Activated naive CD4-positive, alpha-beta T cell (primary cell): ENCODE measurements at places on chromosomes 4 and X.

- DNase-seq: no peak
Measured at GRCh38 chr4:139278912-139279759, 889 bp downstream of the MGARP start.

- no peak for DNase-seq
Measured at GRCh38 chrX:131199091-131199490, 90.0 kb downstream of the IGSF1 start.

DNA sequence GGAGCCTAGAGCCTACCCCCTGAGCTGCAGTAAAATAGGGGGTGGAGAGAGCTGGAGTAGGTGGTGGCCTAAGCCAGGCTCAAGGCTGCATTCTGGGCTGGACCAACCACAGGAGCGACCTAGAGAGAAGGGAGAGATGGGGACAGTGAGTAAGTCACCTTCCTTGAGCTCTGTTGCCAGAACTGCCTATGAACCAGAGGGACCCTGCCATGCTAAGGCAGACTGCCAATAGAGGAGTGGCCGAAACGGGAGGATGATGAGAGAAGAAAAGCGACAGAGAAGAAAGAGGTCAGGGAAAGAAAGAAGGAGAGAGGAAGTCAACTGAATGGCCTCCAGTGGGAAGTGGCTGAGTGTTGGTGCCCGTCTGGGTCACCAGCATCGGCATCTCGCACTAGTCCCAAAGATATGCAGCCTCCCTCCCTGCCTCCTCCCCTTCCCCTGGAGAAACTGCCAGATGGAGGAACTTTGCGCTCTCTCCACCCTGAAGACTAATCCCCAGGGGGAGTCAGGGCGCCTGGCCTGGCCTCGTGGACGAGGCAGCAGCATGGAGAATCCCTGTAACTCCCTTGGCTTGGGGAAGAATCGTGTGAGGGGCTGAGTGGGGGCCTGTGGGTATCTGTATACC is 28.8 kb downstream of the ELF4 start:
- no peak for DNase-seq

GRCh38 chr4:123259676-123260646 is 136.6 kb upstream of the SPRY1 start:
- DNase-seq: no peak

DNA sequence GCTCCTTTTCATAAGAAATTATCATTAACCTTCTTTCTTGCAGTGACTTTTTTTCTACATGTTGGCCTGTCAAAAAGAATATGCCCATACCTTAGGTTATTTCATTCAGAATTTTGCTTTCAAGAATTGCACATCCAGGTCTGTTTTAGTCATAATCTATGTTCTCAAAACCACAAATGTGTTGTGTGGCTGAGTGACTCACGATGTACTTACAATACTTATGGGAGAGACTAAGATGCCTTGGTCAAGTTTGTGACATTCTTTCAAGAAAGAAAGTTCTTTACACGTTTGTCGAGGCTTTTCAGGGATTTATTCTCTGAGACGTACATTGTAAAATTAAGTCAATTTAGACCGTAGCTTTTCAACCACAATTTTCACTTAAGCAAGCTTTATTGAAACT is 396.7 kb downstream of the FSTL5 start:
- DNase-seq: no peak

GRCh38 chr4:83191026-83191425 is 76.5 kb upstream of the PLAC8 start:
- no peak for DNase-seq

DNA sequence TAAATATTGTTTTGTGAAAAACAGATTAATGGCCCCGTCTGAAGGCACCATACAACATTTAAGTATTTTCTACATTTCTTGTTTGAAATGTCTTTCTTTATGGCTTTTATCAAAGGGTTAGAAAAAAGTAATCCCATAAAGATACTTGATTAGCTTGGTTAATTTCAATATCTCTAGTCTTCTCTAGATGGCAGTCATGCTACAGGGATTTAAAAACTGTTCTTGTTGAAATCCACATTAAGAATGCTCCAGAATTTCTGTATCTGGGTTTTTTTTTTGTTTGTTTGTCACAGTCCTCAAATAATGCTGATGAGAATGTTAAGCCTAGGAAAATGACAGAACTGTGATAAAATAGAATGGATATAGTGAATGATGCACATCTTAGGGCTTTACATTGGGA is 109.0 kb upstream of the AADAT start:
- no peak for DNase-seq

- DNase-seq: no peak
Measured at GRCh38 chrX:36199928-36200327, 280.4 kb downstream of the CFAP47 start.

GRCh38 chr4:174764105-174764729 is 64.8 kb downstream of the GLRA3 start:
- DNase-seq: no peak

GRCh38 chr4:76197971-76198410 is 15.6 kb downstream of the SCARB2 start:
- DNase-seq: no peak

DNA sequence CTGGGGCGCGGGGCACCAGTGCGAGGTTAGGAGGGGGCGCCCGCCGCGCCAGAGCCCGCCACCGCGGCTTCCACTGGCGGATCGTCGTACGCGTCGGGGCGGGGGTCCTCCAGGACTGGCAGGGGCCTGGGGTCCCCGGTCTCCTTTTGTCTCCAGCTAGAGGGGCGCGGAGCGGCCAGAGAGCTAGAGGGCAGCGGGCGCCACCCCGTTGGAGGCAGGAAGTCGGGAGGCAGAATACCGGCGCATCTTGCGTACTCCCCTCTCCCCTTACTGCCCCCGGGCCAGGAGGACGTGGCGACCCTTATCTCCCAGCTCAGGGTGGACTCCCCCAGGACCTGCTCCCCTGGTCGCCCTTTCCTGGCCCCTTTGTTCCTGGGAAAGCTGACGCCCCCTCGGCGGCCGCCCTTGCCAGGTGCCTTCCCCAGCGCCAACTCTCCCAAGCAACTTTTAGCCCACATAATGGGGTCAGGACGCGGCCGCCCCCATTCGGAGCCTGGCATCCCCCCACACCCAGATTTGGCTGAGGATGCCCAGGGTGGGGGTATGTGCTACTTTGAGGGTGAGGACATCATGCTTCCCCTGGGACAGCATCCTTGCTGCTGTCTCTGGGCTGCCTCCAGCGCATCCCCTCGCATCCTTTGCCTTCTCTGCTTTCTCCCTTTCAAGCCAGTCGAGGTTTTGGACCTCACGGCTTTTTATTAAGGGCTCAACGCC is 933 bp downstream of the CNKSR2 start:
- no peak for DNase-seq

DNA sequence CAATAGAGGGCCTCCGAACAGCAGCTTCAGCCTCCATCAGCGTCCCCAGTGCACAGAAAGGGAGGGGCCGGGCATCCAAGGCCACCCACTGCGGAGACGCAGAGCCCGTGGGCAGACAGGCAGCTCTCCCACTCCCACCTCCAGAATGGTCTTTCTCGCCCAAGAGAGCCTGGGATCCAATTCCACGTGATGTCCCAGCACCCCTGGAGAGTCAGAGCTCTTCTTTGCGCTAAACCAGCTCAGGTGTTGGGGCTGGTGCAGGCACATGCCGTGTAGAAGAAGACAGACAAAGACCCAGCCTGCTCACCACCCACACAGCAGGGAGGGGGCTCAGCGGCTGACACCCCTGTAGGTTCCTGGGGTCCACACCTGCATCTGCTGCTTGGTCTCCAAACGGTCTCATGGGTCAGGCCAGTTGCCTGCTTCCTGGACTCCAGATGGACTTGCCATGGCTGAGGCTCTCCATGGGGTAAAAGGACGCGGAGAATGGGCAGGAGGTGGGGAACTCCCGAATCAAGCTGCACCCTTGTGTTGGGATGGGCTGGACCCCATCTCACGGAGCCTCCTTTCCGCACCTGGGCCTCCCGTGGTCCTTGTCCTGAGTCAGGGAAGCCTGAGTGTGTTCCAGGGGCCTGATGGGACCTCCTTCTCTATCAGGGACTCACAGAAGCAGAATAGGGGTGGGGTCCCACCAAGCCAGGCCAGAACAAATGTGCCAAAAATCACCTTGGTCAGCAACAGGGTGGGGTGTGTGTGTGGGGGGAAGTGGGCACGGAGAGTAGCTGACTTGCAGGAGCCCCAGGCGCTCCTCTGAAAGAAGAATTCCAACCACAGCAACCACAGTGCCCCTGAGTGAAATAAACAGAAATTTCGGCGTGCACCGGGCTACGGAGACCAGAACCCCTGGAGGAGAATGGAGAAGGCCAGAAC is 11.6 kb upstream of the ASMTL start:
- no peak for DNase-seq

GRCh38 chr4:148747721-148748268 is 305.6 kb upstream of the NR3C2 start:
- DNase-seq: no peak

DNA sequence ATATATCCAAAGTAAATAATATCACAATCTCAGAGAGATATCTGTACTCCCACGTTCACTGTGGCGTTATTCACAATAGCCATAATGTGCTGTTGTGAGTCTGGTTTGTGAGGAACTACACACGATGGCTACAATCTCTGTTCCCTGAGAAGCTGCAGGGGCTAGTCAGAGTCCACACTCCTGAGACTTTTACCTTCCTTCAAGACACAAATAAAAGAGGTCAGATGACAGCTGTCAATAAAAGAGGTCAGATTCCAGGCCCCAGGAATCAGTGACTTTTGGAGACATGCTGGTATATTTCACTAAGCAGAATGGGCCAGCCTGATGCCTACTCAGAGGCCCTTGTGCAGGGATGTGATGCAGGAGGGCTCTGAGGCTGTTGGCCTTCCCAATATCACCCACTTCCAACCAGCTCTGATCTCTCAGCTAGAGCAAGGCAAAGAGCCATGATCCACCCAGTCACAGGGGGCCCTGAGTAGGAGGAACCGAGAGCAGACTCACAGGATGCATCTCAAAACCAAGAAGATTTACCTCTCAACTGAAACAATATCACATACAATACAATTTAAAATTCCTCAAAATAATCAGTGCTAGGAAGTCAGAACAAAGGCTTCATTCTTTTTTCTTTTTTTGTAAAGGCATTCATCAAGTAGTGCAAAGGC is 13.8 kb downstream of the FRYL start:
- DNase-seq: no peak

DNA sequence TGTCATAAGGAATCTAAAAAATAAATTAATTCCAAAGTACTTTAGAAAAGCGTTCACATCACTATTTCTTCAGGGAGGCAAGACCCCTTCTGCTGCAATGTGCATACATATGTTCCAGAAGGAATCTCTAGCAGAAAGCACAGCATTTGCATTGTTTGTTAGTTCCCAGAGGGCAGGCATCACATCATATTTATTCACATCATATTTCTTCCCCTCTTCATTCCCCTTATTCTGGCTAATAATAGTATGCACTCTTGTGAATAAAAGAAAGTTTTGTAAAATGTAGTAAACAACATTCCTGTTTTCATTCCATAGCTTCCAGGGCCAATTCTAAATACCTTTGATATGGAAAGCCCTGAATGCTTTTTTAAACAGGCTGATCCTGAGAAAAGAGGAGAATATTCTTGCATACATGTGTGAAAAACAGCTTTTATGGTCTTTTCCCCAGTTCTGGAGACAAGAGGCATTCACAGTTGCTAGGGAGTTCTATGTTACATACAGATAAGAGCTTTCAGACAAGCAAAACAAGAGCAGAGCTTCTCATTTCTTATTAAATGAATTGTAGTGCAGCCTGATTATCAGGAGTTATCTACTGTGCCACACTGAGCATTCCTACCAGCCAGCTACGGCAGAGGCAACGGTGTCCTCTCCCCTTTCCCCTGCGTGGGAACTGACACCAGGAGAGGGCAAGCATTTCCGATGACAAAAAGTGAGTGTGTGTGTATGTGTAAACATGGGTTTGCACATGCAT is 15.2 kb downstream of the GATB start:
- no peak for DNase-seq

GRCh38 chrX:12615061-12615460 is 176.2 kb upstream of the PRPS2 start:
- no peak for DNase-seq

- DNase-seq: no peak
Measured at GRCh38 chr4:48225368-48226141, 44.1 kb downstream of the TEC start.

GRCh38 chr4:105933083-105933482 is 37.8 kb downstream of the NPNT start:
- DNase-seq: no peak

GRCh38 chr4:55736605-55737183 is 82.9 kb upstream of the EXOC1L start:
- DNase-seq: no peak

DNA sequence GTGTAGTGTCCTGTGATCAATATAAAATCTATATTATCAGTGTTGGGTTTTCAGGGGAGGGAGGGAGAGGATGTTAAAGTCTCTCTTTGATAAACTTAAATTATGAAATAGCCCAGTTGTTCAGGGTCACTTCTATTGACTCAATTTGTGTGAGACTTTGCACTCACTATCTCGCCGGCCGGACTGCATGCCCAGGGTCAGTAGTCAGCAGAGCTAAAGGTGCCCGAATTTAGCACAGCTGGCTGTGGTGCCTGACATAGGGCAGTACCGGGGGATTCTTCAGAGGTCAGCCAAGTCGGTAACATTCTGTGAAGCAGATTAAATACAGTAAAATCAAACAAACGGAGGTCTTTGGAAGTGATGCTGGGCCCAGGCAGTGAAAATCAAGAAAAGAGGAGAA is 19.2 kb downstream of the GABRQ start:
- DNase-seq: no peak

DNA sequence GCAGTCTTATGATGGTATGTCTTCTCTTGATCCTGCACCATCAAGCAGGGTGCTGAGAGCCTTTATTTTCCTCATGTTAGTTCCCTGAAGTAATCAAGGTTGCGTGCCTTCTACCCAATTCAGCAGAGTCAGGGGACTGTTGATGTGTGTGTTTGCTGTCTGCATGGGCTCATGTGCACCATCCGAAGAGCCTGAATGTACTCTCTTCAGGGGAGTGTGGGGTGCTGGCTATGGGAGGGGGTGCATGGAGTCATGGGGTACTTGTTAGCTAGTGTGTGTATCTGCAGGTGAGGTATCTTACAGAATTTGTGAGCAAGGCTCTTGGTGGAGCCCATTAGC is 154.3 kb upstream of the ANXA3 start:
- DNase-seq: no peak

DNA sequence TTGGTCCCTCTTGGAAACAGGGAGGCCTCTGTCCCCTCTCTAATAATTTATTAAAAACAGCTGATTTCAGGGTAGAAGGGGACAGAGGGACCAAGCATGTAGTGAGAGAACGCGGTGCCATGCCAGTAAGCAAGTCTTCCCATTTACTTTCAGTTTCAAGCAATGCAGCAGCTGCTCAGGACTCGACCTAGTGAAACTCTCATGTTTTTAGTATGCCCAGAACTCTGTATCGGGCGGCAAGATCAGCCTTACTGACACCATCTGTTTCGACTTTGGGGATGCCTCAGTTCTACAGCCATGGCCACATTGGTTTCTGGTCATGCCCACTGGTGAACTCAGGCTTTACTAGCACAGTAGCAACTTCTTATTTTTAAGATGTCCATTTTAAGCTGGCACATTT is 40.6 kb downstream of the ZNF81 start:
- no peak for DNase-seq

DNA sequence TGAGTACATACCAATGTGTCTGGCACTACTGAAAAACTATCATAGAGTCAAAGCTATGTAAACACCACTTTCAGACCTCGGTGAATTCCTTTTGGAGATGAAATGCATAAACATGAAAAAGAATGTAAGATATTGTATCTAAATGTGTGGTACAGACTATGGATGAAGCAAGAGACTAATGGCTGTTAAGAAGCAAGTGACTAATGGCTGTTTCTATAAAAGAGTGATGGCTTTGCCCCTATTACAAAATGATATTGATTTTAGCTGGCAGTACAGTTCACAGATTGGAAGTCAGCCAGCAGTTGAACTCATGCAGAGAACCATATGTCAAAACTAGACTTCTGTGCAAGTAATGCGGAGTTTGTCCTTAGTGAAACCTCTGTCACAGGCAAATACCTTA is 359.3 kb downstream of the GRXCR1 start:
- DNase-seq: no peak
